ENCODE measurements at places on chromosomes 6 and 20.

- no peak for DNase-seq
These were observed 22.0 kb upstream of the TAF4 start for GRCh38 chr20:62087632-62088031.

DNA sequence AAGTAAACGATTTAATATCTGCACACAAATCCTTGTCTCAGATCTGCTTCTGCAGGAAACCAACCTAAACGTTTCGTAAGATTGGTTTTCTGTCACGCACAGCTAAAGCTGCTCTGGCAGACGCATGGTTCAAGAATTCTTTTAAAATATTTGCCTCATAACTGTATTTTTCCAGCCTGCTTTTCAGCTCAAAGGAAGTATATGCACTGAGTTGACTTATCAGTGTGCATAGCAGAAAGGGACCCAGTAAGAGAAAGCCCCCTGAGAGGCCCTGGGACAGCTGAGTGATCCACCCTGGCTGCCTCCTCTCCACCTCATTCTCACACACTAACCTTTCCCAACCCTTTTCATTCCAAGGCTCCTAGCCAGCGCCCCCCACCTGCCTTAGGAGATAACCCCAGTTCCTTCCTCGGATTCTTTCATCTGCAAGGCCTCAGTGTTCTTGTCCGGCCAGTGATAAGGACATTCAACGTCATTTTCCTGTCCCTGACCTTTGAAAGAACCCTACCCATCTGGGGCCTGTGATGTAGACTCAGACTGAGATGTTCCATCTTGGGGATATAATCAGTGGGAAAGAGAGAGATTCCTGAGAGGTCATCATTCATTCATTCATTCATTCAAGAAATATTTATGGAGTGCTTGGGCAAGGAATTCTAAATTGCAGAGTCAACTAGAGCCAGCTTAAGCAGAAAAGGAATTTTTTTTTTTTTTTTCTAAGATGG, 22.4 kb upstream of the SLC9A8 start:
- DNase-seq = no peak

DNA sequence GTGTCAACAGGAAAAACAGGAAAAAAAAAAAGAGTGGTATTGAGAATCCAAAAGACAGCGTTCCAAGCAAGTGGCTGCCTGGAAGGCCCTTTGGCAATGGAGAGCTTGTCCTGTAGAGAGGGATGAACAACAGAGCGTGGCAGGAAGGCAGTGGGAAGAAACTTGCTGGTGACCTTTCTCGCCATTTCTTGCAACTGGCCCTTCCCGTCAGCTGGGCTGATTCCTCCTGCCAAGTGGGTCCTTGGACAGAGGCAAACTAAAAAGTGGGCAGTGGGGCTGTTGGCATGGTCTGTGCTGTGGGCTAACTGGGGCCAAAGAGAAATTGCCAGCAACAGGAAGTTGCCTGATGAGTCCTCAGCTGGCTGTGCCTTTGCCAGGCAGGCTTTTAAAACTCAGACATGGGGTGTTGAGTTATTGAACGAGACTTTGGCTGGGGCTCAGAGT, 43.9 kb upstream of the CLDN20 start:
- no peak for DNase-seq

DNA sequence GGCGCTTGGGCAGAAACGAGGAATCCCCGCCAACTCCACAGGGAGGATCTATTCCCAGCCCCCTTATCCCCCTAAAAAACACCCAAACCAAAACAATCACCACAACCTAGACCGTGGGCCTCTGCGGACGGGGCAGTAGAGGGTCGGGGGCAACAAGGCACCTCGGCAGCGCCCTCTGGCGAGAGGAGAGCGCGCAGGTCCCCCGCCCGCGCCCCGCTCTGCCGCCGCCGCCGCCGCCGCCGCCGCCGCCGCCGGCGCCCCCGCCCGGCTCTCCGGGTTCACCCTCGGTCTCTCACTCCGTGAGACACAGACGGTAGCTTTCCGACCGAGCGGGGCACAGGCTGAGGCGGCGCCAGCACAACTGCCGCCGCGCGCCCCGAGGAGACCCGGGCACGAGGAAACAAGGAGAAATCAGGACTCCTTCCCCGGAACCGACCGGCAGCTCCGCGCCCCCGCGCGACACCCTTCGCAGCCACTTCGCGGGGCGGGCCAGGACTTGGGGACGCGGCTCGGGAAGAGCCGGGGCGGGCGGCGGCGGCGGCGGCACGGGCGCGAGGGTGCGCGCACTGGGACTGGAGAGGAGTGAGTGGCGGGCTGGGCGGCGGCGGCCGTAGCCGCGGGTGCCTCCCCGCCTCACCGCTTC, at the start of gene SLC35F1:
SLC35F1 (plus strand) TSS at position 307 of the 643 bp plus-strand sequence.
- no peak for DNase-seq

DNA sequence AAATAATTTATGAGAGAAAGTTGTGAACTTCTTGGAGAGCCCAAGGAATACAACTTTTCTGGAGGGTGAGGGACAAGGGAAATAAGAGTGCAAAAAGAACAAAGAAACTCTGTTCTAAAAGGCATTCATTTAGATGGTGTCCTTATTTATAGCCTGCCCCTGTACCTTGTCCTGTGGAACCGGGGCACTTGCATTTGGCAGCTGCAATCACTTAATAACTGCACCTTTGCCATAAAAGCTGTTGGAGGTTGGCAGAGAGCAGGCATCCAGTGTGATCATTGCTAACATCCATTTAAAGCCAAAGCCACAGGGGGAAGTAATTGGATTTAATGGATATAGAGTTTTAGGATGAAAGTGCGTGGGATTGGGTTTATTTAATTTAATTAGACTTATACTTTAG, 50.8 kb upstream of the SGK1 start:
- DNase-seq = no peak

GRCh38 chr6:74969591-74970267, 236.1 kb downstream of the COL12A1 start:
- no peak for DNase-seq

DNA sequence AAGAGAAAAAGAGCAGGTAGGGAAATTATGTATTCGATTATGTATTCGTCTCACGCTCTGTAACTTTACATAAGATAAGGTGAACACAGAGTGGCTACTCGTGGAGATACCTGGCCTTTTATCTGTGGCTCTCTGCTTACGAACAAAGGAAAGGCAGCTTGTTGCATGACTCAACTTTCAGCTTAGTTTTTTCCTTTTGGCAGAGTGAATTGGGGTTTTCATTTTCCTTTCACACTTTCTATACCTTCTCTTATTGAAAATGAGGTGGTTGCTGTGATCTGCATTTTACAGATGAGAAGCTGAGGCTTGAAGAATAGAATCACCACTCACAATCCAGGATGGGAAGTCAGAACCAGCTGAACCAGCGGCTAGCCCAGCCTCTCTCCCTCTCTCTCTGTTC, 13.3 kb upstream of the KCNK15 start:
- DNase-seq = no peak

DNA sequence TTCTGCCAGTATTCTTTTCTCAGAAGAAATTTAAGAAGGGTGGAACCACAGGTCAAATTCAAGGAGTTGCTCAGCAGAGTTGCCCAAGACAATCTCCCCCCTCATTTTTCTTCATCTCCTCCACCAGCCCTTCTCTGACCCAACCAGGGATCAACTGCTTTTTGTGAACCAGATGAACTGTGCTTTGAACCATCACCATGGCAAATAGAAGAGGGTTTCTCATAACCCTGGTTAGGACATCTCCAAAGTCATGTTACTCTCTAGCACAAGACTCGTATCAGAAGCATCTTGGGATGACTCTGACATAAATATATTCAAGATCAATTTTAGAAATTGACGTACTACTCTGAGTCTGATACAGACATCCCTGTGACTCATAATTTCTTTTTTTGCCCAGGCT, 130.7 kb downstream of the ALDH8A1 start:
- no peak for DNase-seq

- DNase-seq = no peak
These were observed 288.3 kb upstream of the ZNF337 start for GRCh38 chr20:25984933-25985332.

- DNase-seq = no peak
These were observed 27.1 kb downstream of the SAMHD1 start for GRCh38 chr20:36924167-36925045.

DNA sequence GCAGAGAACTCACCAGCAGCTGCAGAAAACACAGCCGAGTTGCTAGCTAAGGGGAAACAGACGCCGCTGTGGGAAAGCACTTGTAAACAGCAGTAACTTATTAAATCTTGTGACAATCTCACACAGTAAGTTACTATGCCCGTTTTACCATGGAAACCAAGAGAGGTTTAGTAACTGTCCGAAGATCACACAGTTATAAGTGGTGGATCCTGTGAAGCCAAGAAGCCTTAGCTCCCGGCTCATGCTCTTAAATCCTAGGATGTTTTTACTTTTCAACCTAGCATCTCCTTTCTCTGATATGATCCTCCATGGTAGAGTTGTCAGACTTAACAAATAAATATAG, 1.5 kb upstream of the SULF2 start:
- DNase-seq = no peak

DNA sequence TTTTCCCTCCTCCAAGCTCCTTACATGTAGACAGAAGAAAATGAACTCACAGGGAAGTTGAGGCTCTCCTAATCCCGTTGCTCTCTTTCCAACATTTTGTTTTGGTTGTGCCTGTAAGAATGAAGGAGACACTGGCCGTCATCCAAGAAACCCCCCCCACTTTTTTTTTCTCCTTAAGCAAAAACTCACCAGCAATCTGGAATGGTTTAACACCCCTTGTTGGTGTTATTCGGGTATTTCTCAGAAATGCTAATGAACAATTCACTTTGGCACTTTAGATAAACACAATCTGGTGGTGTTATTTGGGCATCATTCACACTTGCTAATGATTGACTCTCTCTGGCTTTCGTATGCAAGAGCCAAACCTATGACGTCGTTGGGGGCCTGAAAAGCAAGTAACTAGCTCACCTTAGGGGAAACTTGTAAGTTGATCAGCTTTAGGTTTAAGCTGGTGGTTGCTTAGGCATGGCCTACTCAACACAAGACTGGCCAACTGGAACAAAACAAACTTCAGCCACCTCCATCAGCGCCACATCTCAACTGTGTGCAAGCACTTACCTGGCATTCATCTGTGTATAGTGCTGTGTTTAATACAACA, 24.3 kb upstream of the OLIG3 start:
- no peak for DNase-seq

GRCh38 chr20:57794600-57795341, 85.0 kb upstream of the PMEPA1 start:
- DNase-seq = no peak

DNA sequence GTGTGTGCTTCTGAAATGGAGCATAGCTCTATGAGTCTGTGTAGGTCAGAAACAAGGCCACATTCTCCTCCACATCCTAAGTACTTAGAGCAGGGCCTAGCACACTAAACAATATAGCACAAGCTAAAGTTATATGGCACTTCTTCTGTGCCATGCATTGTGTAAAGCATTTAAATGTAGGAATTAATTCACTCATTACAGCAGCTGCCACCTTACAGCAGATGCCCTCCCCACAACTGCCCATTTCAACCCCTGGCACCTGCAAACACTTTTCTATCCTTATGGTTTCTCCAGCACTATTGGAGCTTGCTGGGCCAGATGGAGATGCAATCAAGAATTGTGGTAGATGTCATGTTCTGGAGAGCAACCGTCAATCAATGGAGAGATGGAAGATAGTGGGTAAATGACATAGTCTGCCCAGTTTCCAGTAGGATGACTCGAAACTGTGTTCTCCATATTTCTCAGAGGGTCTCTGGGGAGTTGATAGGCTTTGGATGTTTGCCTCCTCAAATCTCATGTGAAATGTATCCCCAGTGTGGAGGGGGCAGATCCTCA, 373.7 kb downstream of the DOK5 start:
- no peak for DNase-seq

GRCh38 chr6:117616391-117617209, 14.3 kb upstream of the GOPC start:
- DNase-seq = no peak

DNA sequence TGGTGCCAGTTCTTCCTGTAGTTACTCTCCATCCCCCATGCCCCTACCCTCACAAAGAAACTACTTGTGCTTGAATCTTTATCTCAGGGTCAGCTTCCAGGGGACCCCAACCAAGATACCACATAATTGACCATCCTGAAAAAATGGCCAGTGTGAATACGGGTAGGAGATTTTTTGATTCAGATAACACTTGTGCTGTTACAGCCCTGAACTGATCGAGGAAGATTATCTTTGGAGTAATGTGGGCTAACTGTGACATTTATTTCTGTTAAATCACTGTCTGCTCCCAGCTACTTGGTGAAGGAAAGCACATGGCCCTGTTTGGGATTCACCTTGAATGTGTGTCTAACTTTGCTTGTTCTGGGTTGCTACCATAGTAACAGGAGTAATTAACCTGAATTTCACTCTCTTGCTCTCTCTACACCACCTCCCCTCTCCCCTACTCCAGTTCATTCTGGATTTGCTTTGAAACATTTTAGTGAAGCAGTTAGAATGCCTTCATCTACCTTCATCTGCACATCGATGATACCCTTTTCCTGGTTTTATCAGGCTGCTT, 219.6 kb upstream of the CHD6 start:
- no peak for DNase-seq

DNA sequence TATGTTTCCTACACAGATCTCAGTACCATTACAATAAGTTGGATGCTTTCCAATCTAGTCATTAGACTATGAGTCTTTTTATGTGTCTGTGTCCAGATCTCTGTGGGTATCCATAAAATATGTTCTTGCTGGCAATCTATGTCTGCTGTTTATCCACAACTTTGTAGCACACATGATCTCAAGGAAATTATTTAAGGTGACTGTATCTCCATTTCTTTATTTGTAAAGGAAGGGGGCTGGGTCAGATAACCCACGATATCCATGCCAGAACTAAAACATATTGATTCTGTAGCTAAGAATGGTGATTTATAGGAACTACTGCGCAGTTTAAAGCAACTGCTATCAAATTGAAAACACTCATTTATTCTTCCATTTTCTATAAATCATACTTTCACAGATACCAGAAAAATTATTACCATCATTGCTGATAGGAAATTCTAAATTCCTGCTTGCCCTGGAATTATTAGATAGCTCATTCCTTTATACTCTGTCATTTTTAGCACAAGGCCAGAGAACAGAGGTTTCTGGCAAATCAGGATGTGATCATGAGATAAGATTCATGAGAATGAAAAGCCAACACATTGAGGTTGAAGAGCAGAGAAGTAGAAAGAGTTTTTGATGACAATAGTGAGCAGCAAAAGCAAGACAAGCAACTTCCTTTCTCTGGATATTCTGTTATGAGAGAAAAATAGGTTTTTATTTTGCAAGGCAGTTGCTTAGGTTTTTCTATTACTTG, 851.4 kb upstream of the CITED2 start:
- DNase-seq = no peak

GRCh38 chr6:118577972-118578371, 29.9 kb downstream of the PLN start:
- no peak for DNase-seq

GRCh38 chr20:46214824-46215488, 93.3 kb downstream of the CDH22 start:
- DNase-seq = no peak

DNA sequence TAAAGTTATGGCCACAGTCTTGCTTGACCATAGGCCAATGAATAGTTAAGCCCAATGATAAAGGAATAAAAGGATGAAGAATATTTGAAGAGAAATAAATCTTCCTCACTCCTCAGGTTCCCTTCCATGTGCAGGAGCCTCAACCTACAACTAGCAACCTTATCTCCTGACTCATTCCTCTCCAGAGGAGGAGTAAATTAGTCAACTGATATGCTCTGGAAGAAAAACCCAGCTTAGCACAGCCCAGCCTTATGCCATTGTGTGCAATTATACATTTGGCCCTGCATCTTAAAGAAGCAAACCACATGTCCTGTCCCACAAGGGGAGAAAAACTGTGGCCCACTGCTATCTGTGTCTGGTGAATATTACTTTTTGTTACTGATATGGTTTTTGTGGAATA, 82.1 kb downstream of the PHIP start:
- no peak for DNase-seq
